ENCODE measurements at places on chromosomes 4 and X. TPM values are rescaled to one million over a fixed set of nuclear protein-coding genes. Genes with fewer than 3 reads are reported as not detected.

DOCK11 gene
- 5.4 TPM for polyA plus RNA-seq

DNA sequence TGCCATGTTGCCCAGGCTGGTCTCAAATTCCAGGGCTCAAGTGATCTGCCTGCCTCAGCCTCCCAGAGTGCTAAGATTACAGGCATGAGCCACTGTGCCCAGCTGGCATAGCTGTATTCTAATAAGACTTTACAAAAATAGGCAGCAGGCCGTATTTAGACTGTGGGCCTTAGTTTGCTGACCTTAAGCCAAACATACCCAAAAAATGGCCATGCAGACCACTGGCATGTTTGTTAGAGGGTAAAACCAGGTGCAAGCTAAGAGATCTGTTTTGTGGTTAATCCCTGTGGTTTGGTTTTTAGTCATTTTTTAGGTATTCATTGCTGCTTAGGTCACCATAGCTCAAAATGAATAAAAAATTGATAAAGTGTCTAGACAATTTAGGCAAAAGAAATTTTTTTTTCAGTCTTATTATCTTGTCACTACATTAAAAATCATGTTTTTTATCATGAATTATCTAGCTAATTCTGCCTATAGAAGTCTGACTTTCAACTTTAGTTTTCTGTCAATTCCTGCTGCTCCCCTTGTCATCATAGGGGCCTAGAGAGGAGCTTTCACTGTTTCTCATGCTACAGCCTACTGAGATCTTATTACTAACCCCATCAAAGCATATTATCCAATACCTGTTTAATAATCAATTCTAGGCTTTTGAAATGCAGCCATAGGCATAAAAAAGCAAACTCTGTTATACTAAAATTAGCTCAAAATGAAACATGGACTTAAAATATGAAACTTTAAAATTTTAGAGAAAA is 7.5 kb upstream of the SPINK2 start:
- no peak for DNase-seq

DNA sequence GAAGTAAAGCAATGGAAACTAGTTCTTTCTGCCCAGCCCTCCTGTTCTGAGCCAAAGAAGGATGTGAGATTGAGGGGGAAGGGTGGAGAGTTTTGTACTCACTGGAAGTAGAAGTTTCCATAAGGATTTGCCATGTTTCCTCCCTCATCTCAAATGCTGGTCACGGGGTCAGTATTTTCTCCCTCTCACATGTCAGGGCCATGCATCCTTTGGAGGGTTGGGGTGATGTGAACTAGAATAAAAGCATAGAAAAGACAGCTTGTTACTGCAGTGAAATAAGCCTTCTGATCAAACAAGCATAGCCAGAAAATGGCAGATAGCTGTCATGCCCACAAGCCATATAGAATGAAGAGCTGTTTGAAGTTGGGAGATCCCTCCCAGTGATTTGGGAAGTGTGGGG is 79.7 kb downstream of the KIT start:
- no peak for DNase-seq

NPY2R gene
- 0.16 TPM for polyA plus RNA-seq

DNA sequence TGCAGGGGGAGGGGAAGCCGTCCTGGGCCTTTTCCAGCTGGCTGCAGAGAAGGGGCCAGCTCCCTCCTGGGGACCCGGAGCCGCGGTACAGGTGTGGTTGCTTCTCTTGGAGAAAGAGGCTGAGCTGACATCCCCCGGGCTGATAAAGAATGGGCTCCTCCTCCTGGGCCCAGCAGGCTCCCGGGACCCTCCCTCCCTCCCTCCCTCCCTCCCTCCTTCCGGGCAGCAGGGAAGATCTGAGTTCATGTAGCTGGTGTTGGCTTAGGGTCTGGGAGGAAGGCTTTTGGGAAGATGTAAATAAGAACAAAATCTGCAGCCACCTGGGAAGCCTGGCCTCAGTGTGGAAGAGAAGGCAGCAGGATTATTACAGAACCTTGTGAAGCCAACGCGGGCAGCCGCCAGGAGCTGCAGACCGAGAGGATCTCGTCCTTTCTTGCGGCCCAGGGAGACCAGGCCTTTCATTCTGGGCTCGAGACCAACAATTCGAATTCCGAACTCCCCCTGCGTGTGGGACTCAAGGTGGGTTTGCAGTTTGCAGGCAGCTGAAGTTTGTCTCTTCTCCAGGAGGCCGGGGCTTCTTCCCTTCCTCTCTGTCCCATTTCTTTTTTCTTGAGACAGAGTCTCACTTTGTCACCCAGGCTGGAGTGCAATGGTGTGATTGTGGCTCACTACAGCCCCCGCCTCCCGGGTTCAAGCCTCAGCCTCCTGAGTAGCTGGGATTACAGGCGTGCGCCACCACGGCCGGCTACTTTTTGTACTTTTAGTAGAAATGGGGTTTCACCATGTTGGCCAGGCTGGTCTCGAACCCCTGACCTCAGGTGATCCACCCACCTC is at the start of gene PLCXD1:
PLCXD1 (plus strand) TSS at position 216 of the 834 bp plus-strand sequence. CDS start 2,807 bp downstream, outside the sequence.
- DNase-seq: peak; percentile 96

DNA sequence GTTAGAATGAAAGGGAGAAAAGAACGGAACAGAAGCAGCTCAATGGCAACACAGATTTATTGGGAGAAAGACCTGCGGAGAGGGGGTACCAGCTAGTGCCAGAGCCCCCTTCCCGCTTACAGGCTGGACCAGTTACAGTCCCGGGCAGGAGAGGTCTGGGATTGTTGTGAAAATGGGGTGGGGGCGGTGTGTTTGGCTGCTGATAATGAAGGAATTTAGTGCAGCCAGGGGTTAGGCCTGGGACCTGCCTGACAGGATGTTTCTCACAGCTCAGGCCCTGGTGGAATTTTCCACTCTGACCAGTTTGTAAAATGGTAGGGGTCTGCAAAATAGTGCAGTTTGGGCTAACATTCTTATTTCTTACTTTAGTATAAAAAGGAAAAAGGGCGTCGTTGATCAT is 75.4 kb upstream of the SPIN4 start:
- peak; percentile 37 for DNase-seq

MAGEB17 gene
- polyA plus RNA-seq: 0.56 TPM

TLR1 gene
- polyA plus RNA-seq: not detected

GRCh38 chrX:3757510-3758025 is 44.1 kb upstream of the PRKX start:
- no peak for DNase-seq

GRCh38 chrX:104118765-104119164 is 6.4 kb downstream of the ZCCHC18 start:
- DNase-seq: peak; percentile 19

STK26 gene
- 57.9 TPM for polyA plus RNA-seq

- no peak for DNase-seq
Measured at GRCh38 chr4:27050731-27051130, 190.1 kb downstream of the STIM2 start.

FNIP2 gene
- polyA plus RNA-seq: 2.7 TPM

LUZP4 gene
- polyA plus RNA-seq: not detected

UGT2A1 gene
- not detected for polyA plus RNA-seq

MAP9 gene
- polyA plus RNA-seq: 33.7 TPM

- no peak for DNase-seq
Measured at GRCh38 chrX:130702867-130703707, 199.9 kb downstream of the ENOX2 start.

MSANTD1 gene
- 0.31 TPM for polyA plus RNA-seq

GRCh38 chrX:4239650-4240540 is 526.4 kb upstream of the PRKX start:
- no peak for DNase-seq

DNA sequence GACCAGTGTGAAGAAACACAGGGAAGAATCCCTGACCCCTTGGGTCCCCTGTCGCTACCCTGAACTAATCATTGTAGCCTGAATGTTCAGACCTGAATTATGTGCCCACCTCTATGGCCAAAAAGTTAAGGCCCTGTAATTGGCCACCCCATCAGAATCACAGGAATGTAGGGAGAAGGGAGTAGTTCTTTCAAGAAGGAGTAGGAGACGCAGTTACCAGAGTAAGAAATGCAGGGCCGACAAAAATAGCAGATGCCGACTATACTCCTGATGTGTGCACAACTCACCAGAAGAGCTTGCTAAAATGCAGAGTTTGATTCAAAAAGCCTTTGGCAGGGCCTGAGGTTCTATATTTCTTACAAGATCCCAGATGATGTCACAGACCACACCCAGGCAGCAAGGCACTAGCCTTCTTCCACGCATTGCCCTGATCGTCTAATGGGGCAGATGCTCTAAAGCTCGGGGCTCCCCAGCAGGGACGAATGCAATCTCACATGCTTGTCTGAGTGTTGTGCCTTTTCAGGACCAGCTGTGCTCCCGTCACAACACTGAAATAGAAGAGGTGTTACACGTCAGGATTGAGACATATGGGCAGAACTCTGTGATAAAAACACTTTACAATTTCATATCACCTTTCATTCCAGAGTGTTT is 161.0 kb upstream of the FAM241A start:
- peak; percentile 34 for DNase-seq

TCEAL3 gene
- polyA plus RNA-seq: 31.1 TPM
